ENCODE measurements at places on chromosomes 12 and 14.

DNA sequence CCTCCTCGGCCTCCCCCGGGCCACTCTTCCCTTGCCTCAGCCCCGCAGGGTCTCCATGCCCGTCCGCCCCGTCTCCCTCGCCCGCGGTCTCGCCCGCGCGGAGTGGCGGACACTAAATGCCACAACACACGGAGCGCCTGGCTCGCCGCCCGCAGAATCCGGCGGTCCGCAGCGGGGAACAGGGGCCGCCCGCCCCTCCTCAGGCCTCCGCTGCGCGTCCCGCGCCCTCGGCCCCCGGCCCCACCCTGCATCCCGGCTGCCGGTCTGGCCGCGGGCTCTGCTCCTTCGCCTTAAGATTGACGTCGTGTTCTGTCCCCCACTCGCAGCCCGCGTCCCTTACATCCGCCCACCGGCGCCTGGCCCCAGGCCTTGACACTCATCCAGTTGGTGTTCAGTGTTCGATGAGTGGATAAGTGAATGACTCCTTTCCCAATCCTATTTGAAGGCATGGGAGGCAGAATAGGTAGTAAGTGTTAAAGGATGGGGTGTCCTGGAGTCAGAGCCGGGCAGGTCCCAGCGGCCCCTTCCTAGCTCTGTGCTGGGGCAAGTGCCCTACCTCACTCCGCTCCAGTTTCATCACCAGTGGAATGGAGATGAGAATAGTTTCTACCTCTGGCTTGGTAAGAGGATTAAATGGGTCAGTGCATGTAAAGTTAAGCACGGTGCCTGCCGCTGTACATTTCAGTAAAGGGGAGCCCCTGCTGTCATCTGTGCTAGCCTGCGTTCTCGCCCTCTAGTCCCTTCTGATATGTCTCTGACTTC, 622 bp downstream of the TECPR2 start:
- peak; percentile 62 for DNase-seq

DNA sequence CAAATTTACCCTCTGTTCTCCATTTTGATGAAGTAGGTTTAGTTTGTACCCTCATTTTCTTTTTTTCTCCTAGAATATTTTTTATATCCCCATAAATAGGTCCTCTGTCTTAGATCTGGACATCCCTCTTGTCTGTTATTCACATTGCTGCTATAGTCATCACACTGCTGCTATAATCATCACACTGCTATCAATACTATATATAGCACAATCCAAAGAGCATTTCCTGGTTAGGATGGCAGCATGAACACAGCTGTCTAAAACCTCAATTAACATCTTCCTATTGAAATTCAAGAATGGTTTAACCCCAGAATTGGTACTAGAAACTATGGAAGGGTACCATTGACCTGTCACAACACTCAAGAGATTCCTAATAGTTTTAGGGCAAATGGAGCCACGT, 27.6 kb upstream of the CCDC91 start:
- no peak for DNase-seq

DNA sequence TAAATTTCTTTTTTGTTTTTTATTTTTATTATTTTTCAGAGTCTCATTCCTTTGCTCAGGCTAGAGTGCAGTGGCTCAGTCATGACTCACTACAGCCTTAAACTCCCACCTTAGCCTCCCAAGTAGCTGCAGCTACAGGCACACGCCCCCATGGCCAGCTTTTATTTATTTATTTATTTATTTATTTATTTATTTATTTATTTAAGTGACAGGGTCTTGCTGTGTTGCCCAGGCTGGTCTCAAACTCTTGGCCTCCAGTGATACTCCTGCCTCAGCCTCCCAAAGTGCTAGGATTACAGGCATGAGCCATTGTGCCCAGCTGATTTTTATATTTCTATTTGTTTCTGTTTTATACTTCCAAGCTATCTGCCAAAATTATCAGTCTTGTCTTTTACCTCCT, 89.2 kb upstream of the EVL start:
- DNase-seq = no peak

GRCh38 chr12:118353721-118354120, 19.0 kb downstream of the TAOK3 start:
- no peak for DNase-seq

DNA sequence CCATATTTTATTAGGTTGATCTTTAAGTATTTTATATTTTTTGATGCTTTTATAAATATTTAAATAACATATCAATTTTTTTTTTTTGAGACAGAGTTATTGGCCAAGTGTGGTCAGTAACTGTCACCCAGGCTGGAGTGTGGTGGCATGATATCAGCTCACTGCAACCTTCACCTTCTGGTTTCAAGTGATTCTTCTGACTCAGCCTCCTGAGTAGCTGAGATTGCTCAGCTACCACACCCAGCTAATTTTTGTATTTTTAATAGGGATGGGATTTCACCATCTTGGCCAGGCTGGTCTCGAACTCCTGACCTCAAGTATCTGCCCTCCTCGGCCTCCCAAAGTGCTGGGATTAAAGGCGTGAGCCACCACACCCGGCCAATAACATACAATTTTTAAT, 71.1 kb downstream of the FUT8 start:
- no peak for DNase-seq

All from activated T-cell treated with anti-CD3 and anti-CD28 coated beads, Interleukin-2, amount 50 U/mL, for 48 hours (primary cell).